ENCODE measurements at places on chromosomes 1 and 21. TPM values are rescaled to one million over a fixed set of nuclear protein-coding genes. Genes with fewer than 3 reads are reported as not detected.
A peak's percentile ranks its signal among the peaks of the same experiment; 100 is the strongest.

- no peak for DNase-seq
These were observed 56.5 kb upstream of the BCAR3 start for GRCh38 chr1:93738075-93738622.

GRCh38 chr1:97918961-97919360, 1.9 kb downstream of the DPYD start:
- DNase-seq: no peak

CENPL gene
- 7.2 TPM for total RNA-seq

DNA sequence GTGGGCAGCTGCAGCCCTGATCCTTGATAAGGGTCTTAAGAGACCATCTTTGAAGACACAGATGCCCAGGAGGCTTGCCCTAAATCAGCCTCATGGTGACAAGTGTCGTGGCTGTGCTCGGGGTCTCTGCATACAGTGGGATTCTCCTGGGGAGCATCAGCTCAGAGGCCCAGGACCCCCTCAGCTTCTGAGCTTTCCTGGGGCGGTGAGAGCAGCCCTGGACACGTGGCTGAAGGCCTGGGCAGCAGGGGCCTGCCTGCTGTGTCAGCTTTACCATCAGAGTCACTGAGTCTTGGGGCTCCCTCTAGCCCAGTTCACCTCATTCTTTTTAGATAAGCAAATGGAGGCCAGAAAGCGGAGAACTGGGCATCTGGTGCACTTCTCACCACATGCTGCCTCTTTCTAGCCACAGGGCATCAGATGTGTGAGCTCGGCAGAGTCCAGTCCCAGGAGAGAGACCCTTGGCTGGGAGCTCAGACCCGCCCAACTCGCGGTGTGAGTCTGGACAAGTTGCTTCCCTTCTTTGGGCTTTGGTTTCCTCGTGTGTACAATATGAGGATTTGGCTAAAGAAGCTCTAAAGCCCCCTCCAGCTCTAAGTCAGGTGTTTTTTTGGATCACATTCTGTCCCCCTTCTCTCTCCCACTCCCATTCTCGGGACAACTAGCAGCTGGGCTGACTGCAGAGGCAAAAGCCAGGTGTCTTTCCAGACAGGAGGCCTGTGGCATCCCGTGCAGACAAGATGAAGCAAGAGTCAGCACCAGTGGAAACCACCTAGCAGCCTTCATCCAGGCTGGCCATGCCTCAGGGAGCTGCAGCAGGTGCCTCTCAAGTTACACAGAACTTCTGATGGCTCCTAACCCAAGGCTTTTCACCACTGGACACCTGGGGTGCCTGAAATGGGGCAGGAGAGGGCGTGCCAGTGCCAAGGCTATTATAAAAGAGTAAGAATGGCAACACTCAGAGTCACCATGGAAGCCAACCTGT, 119.1 kb downstream of the KCNN3 start:
- DNase-seq: no peak

DNA sequence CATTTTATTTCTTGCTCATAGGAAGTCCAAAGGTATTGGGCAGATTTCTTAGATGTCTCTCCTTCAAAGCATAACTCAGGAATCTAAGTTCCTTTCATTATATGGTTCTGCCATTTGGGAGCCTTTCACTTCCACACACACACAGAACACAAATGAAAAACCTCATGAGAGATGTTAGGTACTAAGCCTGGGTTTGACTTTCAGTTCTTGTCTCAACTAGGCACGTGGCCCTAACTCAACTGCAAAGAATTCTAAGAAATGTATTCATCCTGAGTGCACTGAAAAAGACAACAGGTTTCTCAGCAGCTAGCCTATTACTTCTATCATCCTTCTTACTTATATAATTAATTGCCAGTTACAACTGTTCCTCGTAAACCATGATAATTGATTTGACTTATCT, 190.0 kb upstream of the SAMSN1 start:
- DNase-seq: no peak

ADAMTS4 gene
- 15.8 TPM for total RNA-seq

DNA sequence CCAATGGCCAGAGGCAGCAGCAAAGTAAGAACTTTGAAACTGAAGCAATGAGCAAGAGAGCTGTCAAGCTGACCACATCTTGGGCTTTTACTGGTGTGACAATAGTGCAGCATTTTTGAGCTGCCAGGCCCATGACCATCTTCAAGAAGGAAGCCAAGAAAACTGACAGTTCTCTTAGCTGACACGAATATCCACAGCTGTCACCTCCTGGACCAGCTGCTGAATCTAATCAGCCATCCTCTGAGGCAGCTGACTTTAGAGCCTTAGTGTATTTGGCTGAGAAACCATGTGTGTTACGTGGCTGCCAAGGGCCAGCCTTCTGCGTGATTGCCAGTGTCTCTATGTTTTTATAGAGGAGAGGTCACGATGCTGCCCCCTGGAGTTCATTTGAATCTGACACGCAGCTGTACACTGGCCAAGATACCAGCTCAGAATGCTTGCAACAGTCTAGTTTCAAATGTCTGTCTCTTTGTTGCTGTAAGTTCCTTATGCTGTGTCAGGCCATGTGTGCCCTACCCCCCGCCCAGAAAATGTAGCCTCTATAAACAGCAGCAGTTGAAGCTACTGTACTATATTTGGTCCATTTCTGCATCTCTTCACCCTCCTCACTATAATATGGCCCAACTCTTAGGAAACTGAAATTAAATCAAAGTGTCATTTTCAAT, 39.7 kb downstream of the PALMD start:
- DNase-seq: peak; percentile 92

GRCh38 chr21:43693981-43694380, 24.9 kb upstream of the PDXK start:
- DNase-seq: no peak

DNA sequence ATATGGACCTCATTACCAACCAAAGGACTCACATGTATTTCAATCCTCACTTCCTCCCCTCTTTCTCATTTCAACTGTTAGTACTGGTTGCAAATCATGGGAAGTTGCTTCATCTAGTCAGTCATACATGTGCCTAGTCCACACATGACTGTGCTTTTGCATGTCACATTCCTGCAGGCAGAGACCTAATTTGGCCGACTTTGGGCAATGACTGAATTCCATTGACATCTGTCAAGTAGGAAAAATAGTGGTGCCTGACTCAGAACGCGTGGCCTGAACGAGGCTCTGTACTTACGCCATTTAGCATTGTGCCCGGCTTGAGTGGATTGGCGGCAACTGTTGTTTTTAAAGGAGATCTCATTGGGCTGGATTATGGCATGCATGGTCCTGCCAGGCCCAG, 18.0 kb downstream of the PTPRU start:
- DNase-seq: no peak

DNA sequence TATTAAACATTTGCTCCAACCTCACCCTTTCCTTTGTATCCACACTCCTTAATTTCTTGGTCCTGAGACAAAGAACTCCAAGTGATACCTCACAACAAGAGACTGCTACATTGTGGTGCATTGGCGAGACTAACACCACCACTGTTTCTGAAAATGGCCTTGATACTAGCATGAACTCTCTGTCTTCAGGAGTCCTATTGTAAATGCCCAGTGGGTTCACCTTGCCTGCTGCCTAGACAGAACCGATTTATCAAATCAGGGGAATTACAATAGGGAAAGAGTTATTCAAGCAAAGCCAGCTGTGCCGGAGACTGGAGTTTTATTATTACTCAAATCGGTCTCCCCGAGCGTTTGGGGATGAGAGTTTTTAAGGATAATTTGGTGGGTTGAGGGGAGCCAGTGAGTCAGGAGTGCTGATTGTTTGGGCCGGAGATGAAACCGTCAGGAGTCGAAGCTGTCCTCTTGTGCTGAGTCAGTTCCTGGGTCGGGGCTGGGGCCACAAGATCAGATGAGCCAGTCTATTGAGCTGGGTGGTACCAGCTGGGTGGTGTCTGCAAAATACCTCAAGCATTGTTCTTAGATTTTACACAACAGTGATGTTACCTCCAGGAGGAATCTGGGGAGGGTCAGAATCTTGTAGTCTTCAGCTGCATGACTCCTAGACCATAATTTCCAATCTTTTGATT, 83.1 kb downstream of the DESI2 start:
- DNase-seq: no peak

DNAI4 gene
- total RNA-seq: 1.9 TPM

GPR161 gene
- 11.9 TPM for total RNA-seq

- DNase-seq: peak; percentile 89
These were observed 36.1 kb upstream of the RGS1 start for GRCh38 chr1:192539297-192540092.

GRCh38 chr21:34835526-34835925, 166.7 kb downstream of the CLIC6 start:
- no peak for DNase-seq

LCE2C gene
- not detected for total RNA-seq

- DNase-seq: no peak
These were observed 59.6 kb upstream of the HP1BP3 start for GRCh38 chr1:20846461-20847374.

DNA sequence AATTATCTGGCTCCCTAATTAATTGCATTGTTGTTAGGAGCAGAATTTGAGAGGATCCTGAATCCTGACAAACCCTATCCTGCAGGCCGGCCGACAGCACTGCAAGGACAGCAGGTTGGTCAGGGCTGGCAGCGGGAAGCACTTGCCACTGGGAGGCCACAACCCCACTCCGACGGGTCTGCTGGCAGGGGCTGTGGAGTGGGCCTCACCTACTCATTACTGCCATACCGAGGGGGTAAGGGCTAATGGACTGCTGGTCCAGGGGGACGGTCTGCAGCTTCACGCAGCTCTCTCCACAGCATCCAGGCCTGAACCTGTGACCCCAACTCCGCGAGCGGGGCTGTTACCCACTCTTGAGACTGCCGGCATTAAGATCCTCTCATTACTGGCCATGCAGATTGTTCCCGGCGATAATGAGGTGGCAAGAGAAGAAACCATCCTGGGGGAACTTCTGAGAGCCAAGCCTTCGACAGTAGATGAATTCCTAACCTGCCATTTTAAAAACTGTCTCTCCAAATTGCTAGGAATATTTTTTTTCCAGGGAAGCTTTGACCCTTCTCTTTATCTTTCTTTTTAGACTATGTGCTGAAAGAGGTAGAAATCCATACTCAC, 501.3 kb downstream of the OMA1 start:
- DNase-seq: no peak

DCDC2B gene
- not detected for total RNA-seq

- no peak for DNase-seq
These were observed 41.3 kb upstream of the SLC44A3 start for GRCh38 chr1:94778808-94779207.

GRCh38 chr1:8261398-8261762, 56.5 kb upstream of the SLC45A1 start:
- no peak for DNase-seq

DNA sequence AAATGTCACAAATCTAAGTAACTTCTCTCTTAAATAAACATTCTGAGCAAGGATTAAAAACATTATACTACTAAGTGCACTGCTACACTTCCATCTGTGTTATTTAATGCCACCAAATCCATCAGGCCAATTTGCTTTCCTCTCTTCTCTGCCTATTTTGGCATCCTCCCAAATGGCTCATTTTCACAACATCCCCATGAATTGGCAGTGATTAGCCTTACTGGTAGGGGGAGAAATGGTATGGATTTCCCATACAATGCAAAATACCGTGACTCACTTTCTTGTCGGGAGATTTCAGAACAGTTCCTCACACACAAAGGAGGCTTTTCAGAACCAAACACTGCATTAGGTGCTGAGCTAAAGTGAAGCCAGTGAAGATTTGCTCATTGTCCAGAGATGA, 195.7 kb downstream of the MIS18A start:
- DNase-seq: no peak

AADACL4 gene
- not detected for total RNA-seq

- no peak for DNase-seq
These were observed 26.9 kb upstream of the EYA3 start for GRCh38 chr1:28115267-28115666.

GRCh38 chr21:35779690-35780570, 280.4 kb downstream of the SETD4 start:
- DNase-seq: no peak

DNA sequence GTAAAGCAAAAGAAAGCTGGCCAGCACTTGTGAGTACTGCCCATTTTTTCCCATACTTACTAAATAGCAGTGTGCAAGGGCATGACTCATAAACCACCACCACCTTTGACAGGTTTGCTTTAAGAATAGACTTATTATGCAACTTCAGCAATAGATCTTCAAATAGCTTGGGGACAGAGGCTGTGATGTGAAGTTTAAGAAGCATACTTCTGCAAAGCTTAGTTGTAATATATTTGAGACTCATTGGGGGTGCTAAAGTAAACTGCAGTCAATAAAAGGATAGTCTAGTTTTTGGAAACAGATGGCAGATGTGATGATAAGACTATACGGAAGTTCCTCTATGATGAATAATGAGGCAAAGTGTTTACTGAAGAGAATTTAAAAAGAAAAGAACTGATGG, 210.0 kb downstream of the PLA2G4A start:
- no peak for DNase-seq

DNA sequence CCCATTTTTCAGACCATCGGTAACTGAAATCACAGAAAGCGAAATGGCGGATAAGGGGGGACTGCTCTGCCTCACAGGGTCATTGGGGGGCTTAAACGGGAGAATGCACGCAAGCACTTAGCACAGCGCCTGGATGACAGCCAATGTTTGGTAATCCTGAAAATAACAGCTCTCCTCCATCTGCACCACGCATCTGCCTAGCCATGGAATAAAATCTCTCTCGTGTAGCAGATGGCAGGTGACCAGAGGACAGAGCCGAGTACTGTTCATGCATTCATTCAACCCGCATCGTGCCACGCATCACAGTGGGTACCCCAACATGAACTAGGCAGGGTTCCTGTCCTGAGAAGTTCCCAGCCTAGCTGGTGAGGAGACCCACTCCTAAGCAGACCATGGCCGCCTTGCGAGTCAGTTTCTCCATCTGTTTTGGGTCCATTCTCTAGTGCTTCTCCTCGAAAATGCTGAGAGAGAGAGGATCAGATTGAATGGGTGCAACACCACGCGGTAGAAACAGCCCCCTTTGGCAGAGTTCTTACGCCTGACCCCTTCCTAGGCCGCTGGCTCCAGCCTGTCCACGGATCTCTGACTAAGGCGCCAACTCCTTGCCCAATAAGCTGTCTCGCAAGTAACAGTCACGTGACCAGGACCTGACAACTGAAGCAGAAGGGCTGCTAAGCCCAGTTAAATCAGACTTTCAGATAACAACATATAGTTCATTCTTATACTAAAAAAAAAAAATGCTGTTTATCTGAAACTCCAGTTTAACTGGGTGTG, 7.3 kb downstream of the SLC1A7 start:
- DNase-seq: no peak

DNA sequence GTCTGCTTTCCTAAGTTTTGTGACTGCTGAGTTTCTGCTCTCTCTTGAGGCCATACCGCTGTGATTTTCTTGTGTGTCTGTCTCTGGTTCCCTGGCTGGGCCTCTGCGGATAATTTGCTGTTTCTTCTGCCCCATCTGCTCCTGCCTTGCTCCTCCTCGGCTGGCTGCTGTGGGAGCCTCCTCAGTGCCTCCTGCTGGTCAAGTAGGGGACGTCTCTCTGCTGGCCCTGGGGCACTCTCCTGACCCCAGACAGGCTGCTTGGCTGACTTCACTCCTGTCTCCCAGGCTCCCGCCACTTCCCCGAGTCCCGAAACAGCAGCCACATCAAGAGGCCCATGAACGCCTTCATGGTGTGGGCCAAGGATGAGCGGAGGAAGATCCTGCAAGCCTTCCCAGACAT, 28.5 kb downstream of the ETNK2 start:
- DNase-seq: no peak

DUSP12 gene
- 32.2 TPM for total RNA-seq

CYP2J2 gene
- total RNA-seq: 0.25 TPM

All from dermis microvascular lymphatic vessel endothelial cell (primary cell).